Myocyte (in vitro differentiated cells): ENCODE measurements at places on chromosomes 16 and 17.
A peak's percentile ranks its signal among the peaks of the same experiment; 100 is the strongest.

DNA sequence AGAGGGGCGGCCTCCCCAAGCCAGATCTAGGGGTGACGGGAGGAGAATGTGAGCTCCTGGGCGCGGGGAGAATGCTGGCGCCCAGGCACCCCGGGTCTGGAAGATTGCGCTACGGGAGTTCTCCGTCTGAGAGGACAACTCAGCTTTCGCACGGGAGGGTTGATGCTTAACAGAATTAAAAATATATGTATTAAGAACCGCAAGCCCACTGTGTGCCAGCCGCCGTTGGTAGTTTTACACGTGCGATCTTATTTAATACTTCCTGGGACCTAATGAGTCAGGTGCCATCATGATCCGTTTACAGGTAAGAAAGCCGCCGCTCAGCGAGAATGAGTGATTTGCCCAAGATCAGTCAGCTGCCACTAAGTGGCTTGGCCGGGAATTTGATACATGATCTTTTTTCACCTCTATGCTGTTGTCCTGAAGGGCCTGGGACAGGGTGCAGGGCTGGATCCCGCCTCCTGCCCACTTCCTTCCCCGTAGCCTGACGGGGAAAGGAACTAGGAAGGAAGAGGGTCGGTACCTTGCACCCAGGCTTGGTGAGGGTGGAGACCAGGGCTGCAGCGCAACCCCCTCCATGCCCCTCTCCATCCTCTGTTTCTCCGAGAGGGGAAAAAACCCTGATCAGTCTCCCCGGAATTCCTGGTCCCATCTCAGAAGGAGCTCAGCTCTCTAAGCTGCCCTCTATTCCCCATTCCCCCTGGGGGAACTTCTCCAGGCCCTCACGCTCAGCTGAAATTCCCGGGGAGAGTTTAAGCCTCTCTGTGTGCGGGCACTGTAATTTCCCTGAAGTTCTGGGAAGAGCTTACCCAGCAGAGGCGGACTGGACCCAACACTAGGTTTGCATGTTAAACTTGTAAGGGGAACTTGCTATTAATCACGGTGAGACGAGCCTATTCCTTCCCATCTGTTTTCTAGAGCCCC, 983 bp downstream of the VAT1L start:
- DNase-seq, result no peak

GRCh38 chr17:64219571-64219970, 43.5 kb downstream of the TEX2 start:
- DNase-seq, result no peak

DNA sequence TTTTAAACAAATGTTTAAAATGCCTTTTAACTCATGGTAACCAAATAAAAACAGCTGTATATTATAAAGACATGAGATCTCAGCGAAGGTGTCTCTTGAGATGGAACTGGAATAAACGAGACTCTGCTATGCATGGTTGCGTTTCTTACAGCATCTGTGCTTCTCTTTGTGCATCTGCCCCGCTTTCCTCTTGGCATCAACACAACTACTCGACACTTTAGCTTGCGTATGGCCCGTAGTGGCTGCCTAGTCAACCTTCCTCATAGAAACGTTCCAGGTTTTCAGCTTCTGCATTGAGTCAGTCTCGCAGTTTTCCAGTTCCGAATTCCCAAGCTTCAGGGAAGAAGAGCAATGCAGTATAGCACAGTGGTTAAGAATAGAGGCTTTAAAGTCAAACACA, 214.9 kb downstream of the CEP112 start:
- no peak for DNase-seq

DNA sequence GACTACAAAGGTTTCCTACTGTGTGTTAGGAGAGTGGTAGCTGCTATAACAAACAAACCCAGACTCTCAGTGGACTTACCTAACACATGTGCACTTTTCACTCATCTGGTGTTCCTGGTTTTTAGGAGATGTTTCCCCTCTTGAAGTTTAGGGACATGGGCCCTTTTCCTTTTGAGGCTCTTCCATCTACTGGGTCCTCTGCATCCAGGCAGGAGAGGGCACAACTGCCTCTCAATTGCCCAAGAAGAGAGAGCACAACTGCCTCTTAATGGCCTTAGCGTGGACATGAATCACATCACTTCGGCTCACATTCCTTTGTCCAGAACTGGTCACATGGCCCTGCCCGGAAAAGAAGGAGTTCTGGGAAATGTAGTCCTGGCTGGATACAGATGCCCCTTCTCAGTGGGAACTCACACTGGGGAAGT, 9.8 kb upstream of the TNRC6C start:
- DNase-seq, result peak; percentile 53

- peak; percentile 5 for DNase-seq
Observed at GRCh38 chr16:50444526-50444925, 75.7 kb upstream of the BRD7 start.

DNA sequence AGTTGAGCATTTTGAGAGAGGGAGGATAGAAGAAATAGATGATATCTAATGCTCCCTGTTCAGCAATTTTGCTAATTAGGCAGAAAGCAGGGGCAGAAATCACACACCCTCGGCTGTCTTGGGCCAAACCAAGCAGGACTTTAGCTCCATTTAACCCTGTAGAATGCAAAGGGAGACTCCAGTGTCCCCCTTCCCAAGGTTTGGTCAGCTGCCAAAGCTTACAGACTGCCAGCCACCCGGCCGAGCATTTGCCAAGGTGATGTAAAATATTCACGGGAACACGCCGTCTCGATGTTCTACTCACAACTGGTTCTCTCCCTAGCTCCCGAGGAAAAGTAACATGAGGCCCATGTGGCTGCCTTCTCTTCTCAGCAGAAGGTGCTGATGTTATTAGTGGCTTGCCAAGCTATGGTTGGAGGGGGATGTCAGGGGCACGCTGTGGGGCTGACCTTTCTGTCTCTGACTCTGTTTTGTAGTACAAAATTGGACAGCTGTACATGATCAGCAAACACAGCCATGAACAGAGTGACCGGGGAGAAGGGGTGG, 155.3 kb downstream of the PITPNC1 start:
- DNase-seq, result no peak

DNA sequence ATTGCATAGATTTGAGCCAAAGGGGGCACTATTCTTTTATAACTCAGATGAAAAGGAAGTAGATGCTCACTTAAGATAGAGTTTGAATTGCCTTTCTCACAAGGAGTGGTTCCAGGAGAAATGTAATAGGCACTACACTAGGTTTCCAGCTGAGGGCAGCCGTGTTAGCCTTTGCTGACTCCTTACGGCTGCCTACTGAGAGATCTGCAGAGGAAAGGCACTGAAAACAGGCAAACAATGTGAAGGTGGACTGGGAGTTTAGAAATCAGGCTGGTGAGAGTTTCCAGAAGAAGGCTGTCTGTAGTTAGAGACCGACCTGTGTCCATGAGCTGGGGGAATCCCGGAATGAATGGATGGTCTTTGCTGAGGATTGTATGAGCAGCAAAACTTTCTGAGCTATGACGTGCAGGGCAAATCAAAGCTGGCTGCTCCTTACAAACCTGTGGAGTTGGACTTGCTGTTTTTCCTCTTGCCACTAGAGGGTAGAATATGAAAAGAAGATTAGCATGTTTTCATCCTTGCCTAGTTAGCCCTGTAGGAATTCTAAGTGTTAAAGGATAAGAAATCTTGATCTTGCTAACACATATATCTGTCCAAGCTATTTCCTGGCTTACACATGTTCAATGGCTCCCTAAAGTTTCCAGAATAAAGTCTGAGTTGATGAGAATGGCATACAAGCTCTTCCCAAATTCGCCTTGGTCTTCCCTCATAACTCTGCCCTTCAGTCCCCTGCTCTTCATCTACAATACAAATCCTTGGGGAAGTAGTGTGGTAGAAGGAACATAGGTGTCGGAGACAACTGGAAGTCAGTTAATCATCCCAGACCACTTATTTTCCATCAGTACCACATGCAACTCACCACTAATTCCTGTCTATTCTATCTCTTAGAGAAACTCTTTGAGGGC, 20.1 kb upstream of the TAOK1 start:
- peak; percentile 86 for DNase-seq

DNA sequence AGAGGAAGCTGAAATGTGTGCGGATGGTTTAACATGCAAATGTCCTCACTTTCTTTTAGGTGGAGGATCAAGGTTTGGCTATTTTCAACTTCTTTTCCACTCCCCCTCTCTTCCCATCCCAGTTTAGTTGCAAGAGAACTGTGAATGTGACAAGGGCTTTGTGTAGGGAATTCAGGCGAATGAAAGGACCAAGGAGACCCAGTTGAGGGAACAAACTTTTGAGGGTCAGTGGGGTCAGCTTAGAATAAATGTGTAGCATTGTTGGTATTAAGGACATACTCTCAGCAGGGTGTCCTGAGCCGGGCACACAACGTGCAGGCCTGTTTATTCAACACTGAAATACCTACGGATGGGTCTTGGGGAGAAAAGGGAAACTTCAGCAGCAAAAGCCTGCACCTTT, 346.0 kb downstream of the PMP22 start:
- no peak for DNase-seq

GRCh38 chr17:61642768-61643167, 51.7 kb upstream of the NACA2 start:
- no peak for DNase-seq

- no peak for DNase-seq
Observed at GRCh38 chr17:73516431-73516830, 127.8 kb downstream of the SDK2 start.

GRCh38 chr16:3957344-3957980, 76.9 kb upstream of the CREBBP start:
- DNase-seq, result no peak

- no peak for DNase-seq
Observed at GRCh38 chr17:14864127-14864526, 401.0 kb downstream of the PMP22 start.

- no peak for DNase-seq
Observed at GRCh38 chr17:66939461-66940114, 24.9 kb upstream of the CACNG4 start.

DNA sequence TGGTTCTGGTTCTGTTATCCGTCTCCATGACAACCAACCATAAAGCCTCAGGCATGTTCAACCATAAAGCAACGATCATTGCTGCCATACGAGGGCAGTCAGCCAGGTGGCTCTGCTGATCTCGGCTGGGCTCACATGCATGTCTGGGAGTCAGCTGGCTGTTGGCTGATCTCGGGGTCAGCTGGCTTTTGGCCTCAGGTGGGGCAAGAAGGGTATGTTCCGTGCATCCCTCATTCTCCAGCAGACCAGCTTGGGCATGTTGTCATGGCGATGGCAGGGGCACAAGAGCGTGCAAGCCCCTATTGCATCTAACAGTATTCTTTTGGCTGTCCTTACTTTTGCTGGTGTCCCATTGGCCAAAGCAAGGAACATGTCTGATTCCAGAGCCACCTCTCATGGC, 86.2 kb downstream of the ABCC6 start:
- DNase-seq, result no peak

DNA sequence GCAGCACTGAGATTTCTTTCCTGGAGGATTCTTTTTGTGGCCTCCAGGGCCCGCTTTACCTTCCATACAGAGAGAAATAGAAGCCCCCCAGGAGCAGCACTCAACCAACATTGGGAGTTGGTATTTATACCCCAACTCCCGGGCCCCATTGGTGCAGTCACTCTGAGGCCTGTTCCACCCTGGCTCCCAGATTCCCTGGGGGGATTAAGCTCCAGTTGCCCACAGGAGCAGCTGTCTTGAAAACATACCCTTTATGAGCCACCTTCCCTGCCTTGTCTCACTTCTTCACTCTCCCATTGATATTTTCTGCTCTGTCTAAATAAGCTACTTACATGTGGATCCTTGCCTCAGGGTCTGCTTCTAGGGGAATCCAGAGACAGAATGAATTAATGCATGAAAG, 167.8 kb downstream of the KATNIP start:
- DNase-seq, result peak; percentile 86

DNA sequence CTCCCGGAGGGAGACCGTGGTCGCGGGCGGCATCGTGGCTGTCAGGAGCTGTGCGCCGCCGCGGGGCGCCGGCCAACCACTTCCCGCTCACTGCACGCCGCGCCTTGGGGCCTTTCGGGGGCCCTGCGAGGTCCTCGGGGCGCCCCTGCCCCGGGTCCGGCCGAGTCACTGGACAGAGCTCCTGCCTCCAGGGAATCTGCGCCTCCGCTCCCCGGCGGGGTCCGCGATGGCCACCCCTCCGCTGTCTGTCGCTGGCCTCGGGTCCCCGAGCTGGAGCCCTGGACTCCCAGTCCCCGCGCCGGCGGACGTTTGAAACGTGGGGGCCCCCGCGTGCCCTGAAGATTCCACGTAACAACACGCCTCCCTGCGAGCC, at the start of gene QRICH2:
TSS of gene QRICH2 (minus strand) at position 311 of the 373 bp plus-strand sequence. CDS start at position 33, 278 bp downstream.
- no peak for DNase-seq

- DNase-seq, result no peak
Observed at GRCh38 chr16:4213737-4214136, 28.1 kb downstream of the SRL start.

- peak; percentile 70 for DNase-seq
Observed at GRCh38 chr16:9008601-9009260, 45.0 kb upstream of the USP7 start.

DNA sequence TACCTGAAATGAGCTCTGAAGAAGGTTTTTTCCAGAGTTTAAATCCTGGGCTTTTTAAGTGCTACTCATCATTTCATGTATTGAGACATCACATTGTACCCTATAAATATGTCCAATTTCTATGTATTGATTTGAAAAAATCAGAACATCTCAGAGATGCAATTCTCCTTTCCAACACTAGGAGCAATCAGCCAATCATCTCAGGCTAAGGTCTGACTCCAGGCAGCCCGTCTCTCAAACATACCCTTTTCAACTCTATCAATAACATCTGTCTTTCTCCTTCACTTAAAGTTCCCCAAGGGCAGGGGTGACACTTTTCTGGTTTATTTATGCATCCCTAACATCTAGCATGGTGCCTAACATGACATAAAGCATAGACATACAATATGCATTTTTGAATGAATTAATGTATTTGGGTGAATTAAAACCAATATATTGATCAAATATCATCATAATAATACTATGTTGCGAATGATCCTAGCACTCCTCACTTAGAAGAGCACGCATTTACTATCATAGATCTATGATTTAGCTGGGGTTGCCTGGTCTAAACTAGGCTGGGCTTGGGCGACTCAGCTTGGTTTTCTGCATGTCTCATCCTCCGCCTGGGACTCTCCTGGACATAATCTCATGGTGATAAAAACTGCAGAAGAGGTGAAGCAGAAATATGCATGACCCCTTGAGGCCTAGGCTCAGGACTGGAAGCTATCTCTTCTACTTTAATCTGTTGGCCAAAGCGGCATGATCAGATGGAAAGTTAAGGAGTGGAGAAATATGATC, 5.2 kb upstream of the CDH11 start:
- no peak for DNase-seq

GRCh38 chr16:64657316-64658011, 464.4 kb downstream of the CDH11 start:
- DNase-seq, result no peak

DNA sequence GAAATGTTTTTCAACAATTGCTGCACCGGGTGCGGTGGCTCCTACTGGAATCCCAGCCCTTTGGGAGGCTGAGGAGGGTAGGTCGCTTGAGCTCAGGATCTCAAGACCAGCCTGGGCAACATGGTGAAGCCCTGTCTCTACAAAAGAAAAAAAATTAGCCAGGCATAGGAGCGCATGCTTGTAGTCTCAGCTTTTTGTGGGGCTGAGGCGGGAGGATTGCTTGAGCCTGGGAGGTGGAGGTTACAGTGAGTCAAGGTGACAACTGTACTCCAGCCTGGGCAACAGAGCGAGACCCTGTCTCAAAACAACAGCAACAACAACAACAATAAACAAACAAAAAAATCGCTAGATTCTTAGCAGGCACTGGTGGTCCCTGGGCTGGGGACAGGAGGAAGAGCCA, 28.5 kb downstream of the IL21R start:
- DNase-seq, result no peak

GRCh38 chr17:66945147-66945835, 19.2 kb upstream of the CACNG4 start:
- peak; percentile 63 for DNase-seq
